ENCODE measurements at places on chromosomes 7 and 10.

- peak; percentile 70 for DNase-seq
Observed at GRCh38 chr10:69451209-69451783, at the start of gene TSPAN15. Gene TSPAN15, plus strand, starts transcription at chr10:69451465. Its CDS starts 130 bp downstream, at chr10:69451595.

GRCh38 chr7:45178241-45179225 is 20.9 kb downstream of the RAMP3 start:
- DNase-seq = no peak

DNA sequence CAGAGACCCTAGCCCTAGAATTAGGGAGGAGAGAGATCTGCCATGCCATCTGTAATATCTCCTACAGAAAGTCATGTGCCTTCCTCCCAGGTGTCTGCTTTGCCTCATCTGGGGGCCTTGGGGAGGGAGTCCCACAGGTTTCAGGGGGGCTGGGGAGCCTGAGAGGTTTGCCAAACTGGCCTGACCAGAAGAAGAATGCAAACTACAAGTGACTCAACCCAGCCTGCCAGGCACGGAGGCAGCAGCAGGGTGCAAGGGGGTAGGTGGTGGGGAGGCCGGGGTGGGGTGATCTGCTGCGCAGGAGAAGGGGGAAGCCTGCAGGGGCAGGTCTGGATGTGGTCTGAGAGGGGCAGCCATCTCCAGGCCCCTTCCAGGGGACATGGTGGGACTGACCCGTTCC is 9.6 kb upstream of the TRIM8 start:
- no peak for DNase-seq

GRCh38 chr7:107692501-107692900 is 31.9 kb downstream of the SLC26A4 start:
- DNase-seq = no peak

DNA sequence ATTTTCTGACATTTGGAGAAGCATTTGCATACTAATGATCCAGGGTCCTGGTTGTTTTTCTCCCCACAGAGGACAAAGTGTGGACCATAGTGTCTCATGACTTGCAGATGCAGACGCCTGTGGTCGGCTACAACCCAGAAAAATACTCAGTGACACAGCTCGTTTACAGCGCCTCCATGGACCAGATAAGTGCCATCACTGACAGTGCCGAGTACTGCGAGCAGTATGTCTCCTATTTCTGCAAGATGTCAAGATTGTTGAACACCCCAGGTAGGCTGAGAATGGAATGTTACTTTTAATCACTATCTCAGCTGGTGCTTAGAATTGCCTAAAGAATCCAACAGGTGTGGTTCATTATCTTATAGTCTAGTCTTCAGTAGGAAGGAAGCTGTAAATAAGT is 951.5 kb upstream of the C7orf33 start:
- no peak for DNase-seq

- no peak for DNase-seq
Observed at GRCh38 chr7:67553378-67553777, 556.7 kb downstream of the TYW1 start.

DNA sequence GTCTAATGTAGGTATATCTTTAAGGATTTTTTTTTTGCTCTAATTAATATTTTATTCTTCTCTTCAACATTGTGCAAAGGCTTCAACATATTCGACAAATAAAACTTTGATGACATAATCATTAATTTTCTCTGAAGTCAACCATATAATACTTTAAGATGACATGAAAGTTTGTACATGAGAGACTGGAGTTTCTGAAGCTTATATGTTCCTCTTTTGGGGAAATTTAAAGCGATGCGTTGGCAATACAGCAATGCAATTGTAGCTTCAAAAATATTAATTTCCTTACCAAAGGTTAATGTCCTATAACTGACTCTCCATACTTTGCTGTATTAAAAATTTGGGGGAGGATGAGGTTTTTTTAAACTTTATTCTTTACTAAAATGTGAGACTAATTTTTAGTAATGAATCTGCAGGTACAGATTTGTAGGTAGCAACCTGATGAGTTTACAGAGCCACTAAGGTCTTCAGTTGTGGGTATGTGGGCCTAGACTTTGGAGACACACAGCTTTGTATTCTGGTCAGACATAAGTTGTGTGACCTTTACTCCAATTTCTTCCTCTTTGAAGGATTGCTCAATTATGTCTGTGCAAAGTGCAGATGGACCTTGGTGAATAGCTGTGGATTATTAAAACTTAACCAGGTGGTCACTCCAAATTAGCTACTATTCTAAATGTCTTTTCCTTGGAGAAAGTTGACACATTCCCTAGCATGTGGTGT is 18.0 kb upstream of the LIPA start:
- no peak for DNase-seq

GRCh38 chr7:148883266-148884048 is 634 bp downstream of the EZH2 start:
- DNase-seq = peak; percentile 36

GRCh38 chr7:114722562-114722961 is 199.3 kb upstream of the MDFIC start:
- DNase-seq = no peak

GRCh38 chr7:28922624-28923331 is 35.4 kb downstream of the TRIL start:
- peak; percentile 21 for DNase-seq

- no peak for DNase-seq
Observed at GRCh38 chr7:158047391-158048059, 540.1 kb downstream of the PTPRN2 start.

DNA sequence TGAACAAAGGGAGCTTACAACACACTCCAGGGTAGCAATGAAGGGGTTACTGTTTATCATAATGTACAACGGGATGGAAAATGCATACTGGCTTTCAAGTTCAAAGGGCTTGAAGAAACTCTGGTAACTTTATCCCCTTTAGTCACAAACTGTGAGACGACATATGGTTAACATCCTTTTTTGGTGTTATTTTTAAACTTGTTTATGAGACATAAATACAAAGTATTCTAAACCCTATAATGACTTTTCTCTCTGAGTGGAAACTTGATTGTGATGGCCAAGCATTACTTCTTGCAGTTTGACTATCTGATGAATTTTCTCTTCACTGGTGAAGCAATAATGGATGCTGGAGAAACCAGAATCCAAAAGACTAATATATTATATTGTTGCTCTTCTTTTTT is 62.0 kb upstream of the SEMA3A start:
- no peak for DNase-seq

- no peak for DNase-seq
Observed at GRCh38 chr10:32751582-32751981, 206.4 kb downstream of the ITGB1 start.

- DNase-seq = no peak
Observed at GRCh38 chr7:141325275-141325674, 225.9 kb upstream of the AGK start.

- no peak for DNase-seq
Observed at GRCh38 chr10:9010093-9010492, 955.6 kb downstream of the GATA3 start.

GRCh38 chr10:58334817-58335305 is at the start of gene UBE2D1:
Gene UBE2D1, plus strand, starts transcription at chr10:58335006. Its CDS starts 196 bp downstream, at chr10:58335202.
- peak; percentile 80 for DNase-seq

- no peak for DNase-seq
Observed at GRCh38 chr10:130974166-130974565, 337.4 kb downstream of the TCERG1L start.

GRCh38 chr7:134720091-134720935 is 59.1 kb upstream of the CALD1 start:
- DNase-seq = no peak

DNA sequence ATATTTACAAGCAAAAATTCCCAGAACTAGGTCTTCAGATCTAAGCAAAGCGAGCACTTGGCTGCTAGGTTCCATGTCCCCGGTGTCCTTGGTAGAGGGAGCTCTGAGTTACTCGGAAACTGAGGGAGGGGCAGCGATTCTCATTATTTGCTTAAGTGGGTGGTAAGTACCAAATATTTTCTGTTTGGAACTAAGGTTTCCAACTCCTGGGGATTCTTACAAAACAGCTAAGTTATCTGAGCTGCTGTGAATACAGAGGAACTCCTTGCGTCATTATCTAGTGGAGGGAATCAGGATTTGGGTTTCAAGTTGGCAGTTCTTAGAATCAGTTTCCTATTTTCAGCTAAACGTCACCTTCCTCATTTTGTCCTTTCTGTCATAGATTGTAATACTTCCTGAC is 76.8 kb upstream of the IKZF1 start:
- DNase-seq = no peak

- no peak for DNase-seq
Observed at GRCh38 chr10:26090026-26090425, 126.5 kb upstream of the GAD2 start.

DNA sequence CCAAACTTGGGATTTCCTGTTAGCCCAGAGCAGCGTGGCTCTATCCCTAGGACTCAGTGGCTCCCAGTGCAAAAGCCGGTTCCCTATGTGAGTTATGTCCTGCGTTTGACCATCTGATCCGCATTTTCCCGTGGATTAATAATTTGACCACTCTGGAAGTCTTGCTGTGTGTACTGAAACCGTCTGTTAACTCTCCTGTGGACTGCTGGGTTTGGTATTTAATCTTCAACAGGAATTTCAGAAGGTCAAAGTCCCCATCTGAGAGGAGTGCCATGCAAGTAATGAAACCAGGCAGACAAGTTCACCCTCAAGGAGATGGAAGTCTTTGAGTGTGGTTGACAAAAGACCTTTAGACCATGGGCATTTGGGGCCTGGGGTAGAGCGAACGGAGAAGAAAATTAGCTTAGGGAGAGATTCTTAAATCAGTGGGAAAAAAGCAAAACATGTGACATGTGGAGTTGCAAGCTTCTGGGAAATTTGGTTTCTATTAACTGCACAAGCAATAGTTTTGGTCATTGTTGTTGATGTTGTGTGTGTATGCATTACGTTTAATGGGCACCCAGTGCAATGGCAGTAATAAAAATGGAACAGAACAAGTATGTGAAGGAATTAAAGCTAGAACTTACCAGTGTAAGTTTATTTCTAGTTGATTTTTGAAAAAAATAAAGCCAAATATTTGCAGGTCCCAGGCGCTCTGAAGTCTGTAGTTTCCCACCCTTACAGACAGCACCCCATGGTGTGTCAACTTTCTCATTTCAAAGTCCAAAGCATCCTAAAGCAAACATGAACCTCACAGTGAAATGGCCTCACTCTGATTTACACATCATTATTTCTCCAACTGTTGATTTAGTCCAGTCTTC is 38.2 kb downstream of the LYZL1 start:
- no peak for DNase-seq

GRCh38 chr10:85532773-85533172 is 833.8 kb downstream of the GRID1 start:
- DNase-seq = no peak

DNA sequence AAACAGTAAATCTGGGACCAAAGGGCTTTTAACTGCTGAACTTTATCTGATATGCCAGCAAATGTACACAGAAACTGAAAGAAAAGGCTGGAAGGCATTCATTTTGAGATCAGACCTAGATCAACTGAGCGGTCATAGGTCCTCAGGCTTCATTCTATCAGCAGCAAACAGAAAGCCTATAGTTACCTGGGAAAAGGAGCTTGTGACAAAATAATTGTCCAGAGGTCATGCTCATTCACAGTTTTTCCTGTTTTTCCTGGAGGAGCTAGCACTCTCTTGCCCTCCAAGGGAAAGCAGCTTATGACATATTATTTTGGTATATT is 320.2 kb downstream of the AHR start:
- no peak for DNase-seq

DNA sequence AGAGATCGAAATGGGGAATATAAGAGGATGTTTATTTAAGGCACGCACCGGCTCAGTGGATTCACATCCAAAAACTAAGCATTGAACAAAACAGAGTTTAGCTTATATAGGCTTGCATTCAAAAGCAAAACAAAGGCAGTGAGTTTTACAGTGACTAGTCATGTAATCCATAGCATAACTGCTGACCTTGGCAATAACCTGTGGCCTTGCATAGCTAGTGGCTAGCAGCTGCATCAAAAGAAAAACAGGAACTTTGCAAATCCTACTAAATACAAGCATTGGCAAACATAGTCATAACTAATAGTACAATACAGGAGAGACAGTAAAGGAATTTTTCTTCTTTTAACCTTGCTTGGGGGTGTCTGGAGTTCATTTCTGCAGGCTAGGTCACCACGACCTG is 9.7 kb upstream of the ZNF485 start:
- no peak for DNase-seq

DNA sequence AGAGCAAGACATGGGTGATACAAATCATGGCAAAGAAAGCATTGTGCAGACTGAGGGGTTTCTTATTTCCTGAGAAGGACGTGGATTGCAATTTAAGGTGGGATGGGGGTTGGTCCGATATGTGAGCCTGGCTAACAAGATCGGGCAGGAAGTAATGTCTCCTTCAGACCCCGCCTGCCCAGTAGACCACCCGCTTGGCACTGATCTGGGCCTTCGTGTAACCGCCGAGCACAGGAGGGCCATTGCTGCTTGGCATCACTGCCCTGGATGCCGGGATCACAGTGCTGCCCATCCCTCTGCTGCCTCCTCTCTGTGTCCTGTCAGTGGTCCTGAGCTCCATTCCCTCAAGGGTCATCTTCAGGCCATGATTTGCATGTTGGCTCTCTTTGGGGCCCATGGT is 214.6 kb upstream of the ZNF32 start:
- no peak for DNase-seq

DNA sequence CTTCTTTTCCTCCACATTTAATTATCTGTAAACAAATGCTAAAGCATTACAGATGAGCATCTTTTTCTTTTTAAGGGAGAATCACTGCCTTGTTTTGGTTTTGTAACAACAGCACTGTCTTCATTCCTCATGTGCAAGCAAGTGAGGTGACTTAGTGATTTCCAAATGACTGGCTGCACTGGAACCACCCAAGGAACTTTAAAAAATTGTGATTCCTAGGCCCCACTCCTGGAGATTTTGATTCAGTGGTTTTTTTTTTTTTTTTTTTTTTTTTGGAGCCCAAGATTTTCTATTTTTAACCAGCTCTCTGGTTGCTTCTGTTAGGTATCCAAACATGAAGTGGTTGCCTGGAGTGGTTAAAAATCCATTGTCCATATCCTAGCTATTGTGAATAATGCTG is 176.2 kb downstream of the LRMDA start:
- DNase-seq = no peak

- no peak for DNase-seq
Observed at GRCh38 chr10:48493083-48493871, 111.6 kb downstream of the ARHGAP22 start.

GRCh38 chr10:86657396-86658011 is 3.2 kb downstream of the OPN4 start:
- DNase-seq = no peak

- DNase-seq = no peak
Observed at GRCh38 chr10:10794791-10795191, 222.9 kb upstream of the CELF2 start.

- DNase-seq = no peak
Observed at GRCh38 chr10:11835704-11836103, 12.5 kb downstream of the PROSER2 start.

GRCh38 chr10:35783305-35783838 is 141.3 kb upstream of the FZD8 start:
- no peak for DNase-seq

- DNase-seq = no peak
Observed at GRCh38 chr7:120273476-120273975, 551 bp downstream of the KCND2 start.

DNA sequence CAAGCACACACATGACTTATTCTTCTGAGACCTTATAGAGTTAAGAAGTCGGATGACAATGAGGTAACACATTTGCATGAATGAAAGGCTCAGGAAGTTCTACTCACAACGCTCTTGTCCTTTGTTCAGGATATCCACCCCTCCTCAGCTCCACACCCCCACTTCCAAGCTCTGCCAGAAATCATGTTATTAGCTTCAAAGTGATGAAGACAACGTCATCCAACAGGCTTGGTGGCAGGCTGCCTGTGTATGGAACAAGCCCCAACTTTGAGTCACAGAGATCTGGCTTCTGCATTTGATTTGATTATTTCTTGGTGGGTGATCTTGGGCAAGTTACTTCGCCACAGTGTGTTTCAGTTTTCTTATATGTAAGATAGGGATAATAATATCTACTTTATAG is 12.4 kb upstream of the BMPER start:
- DNase-seq = no peak
